Activated CD4-positive, alpha-beta T cell treated with anti-CD3 and anti-CD28 coated beads for 36 hours (primary cell): ENCODE measurements at places on chromosomes 6 and 20.

- DNase-seq: no peak
Measured at GRCh38 chr20:38293491-38294065, 10.4 kb upstream of the BPI start.

DNA sequence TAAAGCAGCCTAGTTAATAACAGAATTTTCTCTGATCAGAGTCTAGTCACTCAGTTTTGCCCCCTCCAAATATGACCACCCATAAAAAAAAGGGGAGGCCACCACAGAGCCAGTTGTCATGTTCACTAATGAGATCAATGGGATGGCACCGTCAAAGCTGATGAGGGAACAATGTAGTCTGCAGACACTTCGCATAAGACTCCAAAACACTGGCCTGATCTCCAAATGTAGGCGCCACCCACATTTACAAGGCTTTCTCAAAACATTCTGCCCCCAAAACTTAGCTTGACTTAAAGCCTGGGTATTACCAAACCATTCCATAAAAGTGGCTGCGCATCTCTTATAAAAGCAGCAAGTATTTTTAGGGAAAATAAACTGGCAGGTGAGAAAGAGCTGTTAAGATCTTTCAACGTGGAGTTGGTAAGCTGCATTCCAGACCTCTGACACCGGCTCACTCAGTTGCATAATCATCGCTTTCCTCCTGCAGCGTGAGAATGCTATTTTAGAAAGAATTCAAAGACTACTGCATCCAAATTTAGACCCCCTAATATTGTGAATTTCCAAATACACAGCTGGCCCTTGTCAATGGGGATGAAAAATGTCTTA is 59.3 kb downstream of the TBC1D7 start:
- no peak for DNase-seq

DNA sequence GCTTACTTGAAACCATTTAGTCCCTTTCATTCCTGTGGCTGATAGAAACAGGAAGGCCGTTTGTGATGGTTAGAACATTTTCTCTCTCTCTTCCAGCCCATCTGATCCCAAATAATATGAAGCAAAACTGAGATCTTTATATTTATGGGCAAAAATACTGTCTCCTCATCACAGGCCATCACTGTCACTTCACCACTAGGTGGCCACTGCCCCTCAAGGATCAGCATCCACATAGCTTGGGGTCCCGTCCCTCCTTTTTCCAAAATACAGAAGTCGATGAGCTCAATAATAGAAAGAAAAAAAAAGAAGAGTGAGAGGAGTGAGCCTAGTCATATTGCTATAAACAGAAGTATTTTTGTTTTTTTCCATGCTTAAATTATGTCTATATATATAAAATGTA is 46.4 kb upstream of the LAMP5 start:
- DNase-seq: no peak

GRCh38 chr6:3176562-3177355 is 19.4 kb upstream of the TUBB2A start:
- peak; percentile 76 for DNase-seq

- DNase-seq: no peak
Measured at GRCh38 chr6:37600312-37600916, 97.3 kb downstream of the MDGA1 start.

DNA sequence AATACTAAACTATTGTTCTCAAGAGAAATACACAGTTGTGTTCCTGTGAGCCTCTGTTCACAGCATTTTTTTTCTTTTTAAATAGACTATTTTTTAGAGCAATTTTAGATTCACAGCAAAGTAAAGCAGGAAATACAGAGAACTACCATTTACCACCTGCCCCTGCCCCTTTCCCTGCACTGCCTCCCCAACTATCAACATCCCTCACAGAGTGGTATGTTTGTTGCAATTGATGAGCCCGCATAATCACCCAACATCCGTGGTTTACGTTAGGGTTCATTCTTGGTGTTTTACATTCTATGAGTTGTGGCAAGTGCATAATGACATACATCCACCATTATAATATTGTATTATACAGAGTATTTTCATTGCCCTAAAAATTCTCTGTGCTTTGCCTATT is 71.6 kb upstream of the TNFAIP3 start:
- no peak for DNase-seq

DNA sequence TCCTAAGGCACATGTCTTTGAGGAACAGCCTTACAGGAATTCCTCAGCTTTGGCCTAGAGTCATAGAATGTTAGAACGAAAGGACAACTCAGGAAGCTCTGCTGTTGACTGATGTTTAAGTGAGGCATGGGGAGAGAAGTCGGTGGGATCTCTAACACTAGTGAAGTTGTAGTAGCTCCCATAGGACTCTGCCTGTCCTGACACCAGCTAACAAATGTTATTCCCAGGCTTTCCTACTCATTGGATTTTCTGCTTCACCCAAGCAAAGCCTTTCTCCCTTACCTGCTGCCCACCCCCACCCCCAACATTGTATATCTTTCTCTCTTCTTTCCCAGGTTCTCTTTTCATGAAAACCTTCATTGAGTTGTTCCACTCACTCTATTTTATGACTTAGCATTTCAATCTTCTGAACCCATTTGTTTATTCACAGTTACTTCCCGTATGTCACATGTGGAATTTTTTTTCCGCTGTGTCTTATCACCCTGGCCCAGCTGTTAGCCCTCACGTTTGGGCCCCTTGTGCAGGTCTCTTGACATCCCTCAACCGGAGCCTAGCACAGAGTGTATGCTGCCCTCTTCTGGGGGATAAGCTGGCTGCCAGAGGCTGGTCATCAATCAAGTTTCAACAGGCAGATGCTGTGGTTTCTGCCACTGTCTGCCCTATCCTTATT is 39.2 kb upstream of the RNF8 start:
- DNase-seq: peak; percentile 70

DNA sequence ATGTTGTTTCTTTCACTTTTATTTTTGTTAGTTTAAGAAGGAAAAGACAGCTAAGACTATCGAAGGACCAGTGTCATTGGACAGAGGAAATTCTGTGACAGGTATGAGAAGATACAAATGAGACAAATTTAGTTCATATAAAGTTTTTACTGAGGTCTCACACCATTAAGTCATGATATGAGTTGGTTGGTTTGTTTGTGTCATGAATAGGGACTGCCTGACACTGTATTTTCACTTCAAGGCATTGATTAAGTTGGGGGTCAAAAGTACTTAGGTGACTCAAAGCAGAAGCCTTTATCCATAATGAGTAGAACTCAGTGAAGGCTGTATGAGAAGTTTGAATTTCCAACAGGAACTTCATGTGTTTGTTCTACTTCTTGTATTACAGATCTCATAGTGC is 21.3 kb upstream of the HIVEP2 start:
- no peak for DNase-seq

DNA sequence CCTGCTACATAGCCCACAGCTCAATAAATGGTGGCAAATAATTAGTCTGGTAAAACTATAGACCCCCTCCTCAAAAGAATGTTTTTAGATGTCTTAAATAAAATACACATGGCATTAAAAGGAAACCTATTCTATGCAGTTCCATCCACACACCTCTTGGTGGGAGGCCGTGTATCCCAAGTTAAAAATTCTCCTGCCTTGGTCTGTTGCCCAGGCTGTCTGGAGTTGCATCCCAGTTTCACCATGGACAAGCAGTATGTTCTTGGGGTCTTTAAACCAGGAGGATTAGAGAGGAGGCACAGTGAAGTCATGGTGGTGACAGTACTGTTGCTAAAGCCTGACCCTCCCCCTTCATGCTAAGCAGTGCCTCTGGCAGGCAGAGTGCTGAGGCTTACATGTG is 95.5 kb downstream of the SULF2 start:
- DNase-seq: no peak

DNA sequence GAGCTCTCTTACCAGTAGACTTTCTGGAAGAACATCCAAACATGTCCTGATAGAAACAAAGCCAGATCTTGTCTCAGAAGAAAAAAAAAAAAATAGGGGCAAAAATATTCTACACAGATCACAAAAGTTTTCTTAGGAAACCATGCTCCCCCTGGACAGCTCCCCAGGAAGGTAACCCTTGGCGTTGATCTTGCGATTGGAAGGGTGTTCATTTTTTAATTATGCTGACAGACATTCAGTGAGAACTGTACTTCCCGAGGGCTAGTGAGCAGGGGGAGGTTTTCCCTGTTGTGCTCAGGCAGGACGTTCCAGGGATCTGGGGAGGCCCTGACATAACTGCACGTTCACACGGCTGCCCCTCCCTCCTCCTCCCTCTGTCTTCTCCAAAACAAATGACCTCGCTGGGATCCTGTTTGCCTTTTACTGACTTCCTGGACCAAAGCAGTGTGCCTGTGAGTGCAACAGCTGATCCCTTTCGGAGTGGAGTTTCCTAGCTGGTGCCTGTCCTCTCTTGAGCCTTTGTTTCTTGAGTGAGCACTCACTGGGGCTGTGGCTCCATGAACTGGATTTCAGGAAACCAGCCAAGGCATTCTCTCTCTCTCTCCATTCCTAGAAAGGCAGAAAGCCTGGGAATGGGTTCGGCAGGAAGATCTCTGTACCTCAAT is 46.7 kb downstream of the MARCKS start:
- no peak for DNase-seq

- no peak for DNase-seq
Measured at GRCh38 chr6:48136856-48137255, 25.9 kb upstream of the PTCHD4 start.

DNA sequence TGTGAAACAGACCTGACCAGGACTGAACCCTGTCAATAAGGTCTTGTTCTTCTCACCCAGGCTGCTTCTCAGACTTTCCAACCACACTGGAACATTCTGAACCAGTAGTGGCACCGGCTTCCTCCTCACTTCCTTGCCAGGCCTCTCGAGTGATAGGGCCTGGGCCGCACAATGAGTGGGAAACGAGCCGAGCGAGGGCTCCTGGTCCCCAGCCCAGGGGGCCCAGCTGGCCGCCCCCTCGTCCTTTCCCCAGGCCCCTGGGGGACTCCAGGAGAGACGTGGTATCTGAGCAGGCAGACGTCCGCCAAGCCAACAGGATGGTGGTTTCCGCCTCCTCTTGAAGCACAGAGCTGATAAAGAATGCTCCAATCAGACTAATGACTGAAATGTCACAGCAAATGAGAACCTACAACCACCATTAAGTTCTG is 117.9 kb downstream of the GMDS start:
- DNase-seq: peak; percentile 75

DNA sequence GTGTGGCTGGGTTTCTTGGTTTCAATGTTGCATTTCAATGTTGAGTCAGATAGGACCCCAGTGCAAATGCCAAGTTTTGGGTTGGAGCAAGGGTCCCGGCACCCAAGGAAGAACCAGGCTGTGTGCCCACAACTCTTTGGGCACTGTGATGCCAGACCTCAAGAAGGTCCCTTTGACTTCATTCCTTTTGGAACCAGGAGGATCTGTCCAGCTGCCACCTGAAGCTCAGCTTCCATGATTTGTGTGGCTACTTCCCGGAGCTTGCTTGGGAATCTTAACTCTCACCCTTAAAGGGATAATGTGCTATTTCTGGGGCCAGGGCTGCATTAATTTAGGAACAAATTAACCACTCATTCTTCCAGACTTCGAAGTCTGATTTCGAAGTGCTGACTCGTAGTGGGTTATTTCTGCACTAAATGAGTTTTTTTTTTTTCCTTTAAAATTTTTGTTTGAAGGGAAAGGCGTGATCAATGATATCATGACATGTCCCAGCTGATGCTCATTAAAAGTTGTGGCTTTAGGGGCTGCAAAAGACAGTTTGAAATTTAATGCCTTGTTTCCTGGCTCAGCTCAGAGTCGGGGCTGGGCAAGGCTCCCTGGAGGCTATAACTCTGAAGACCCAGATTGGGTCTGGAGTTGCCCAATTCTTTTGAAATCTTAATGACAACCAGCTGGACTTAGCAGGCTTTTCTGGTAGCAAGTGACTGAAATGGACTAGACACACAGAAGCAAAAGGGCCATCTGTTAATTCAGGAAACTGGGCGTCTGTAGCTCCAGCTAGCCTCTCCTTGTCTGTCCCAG is 24.0 kb upstream of the PHACTR3 start:
- no peak for DNase-seq

DNA sequence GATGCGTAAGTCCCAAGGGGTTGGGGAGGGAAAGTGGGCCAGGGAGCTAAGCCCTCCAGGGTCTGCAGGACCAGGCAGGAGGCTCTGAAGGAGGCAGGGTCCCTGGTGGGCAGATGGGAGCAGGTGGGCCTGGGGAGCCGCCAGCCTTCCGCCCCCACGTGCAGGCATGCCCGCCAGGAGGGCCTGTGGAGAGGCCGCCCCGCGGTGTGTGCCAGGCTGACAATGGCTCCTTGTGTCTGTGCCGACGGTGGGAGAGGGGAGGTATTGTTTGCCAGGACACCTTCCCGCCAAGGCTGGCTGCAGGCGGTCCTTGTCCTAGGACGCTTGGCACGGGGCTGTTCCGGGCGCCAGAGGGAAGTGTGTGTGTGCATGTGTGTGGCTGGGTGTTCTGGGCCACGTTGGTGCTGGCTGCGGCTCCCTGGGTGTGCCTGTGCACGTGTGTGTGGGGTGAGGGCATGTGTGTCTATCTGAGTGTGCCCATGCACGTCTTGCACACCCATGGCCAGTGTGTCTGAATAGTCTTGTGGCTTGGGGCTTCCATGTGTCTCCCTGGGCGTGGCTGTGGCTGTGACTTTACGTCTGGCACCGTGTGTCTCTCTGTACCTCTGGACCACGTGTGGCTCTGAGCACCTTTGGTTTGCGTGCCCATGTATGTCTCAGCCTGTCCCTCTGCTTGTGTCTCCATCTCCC is 153.0 kb downstream of the CEBPB start:
- DNase-seq: no peak

DNA sequence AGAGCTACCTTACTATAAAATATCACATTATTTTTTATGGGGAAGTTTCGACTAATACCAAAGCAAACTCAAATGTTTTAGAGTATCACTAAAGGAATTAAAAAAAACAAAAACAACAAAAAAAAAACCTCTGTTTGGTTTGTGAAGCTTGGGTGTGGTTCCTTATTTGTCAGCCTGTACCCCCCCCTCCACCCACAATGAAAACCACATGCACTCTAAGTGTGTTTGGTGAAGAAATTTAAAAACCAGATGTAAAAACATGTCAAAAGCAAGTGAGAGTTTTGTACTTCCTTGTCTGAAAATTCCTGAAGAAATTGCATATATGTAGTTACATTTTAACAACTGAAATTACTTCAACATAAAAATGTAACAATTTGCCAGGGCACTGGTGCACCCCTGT is 3.1 kb downstream of the STK38 start:
- peak; percentile 63 for DNase-seq

- DNase-seq: peak; percentile 80
Measured at GRCh38 chr6:169723200-169723909, 945 bp downstream of the PHF10 start.

DNA sequence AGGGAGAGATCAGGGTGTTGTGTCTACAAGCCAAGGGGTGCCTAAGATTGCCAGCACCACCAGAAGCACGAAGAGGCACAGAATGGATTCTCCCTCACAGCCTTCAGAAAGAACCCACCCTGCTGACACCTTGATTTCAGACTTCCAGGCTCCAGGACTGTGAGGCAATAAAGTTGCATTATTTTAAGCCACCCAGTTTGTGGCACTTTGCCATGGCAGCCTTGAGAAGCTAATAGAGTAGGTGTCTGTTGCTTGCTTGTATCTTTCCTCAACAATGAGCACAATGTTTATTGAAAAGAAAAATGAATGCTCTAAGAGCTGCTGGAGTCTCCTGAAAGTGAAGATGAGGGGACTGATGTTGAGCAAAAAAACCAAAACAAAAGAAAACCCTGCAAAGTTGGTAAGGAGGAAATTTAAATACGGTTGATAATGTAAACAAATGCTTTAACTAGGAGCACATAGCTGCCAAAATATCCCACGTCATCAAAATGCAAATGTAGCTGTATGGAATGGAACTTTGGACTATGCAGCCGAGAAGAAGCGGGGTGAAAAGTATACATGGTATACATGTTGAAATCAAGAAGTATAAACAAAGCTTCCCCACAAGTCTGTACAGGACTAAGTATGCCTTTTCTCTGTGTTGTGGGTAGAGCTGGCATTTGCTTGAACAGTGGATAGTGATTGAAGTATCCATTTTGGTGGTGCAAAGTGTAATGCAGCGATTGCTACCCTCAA is 8.0 kb downstream of the IL20RA start:
- DNase-seq: no peak
